ENCODE measurements at places on chromosomes 3 and 15.
A peak's percentile ranks its signal among the peaks of the same experiment; 100 is the strongest.

- no peak for DNase-seq
Observed at GRCh38 chr15:93985176-93985575, 246.2 kb upstream of the MCTP2 start.

GRCh38 chr3:46393554-46394434, 13.1 kb downstream of the CCR5AS start:
- no peak for DNase-seq

- DNase-seq, result no peak
Observed at GRCh38 chr3:71062952-71063772, 520.4 kb downstream of the FOXP1 start.

GRCh38 chr15:99343881-99344551, 92.7 kb downstream of the LRRC28 start:
- DNase-seq, result peak; percentile 54

GRCh38 chr15:92810418-92811138, 89.5 kb upstream of the CHD2 start:
- DNase-seq, result peak; percentile 13

- DNase-seq, result no peak
Observed at GRCh38 chr3:100032243-100032642, 82.1 kb downstream of the FILIP1L start.

DNA sequence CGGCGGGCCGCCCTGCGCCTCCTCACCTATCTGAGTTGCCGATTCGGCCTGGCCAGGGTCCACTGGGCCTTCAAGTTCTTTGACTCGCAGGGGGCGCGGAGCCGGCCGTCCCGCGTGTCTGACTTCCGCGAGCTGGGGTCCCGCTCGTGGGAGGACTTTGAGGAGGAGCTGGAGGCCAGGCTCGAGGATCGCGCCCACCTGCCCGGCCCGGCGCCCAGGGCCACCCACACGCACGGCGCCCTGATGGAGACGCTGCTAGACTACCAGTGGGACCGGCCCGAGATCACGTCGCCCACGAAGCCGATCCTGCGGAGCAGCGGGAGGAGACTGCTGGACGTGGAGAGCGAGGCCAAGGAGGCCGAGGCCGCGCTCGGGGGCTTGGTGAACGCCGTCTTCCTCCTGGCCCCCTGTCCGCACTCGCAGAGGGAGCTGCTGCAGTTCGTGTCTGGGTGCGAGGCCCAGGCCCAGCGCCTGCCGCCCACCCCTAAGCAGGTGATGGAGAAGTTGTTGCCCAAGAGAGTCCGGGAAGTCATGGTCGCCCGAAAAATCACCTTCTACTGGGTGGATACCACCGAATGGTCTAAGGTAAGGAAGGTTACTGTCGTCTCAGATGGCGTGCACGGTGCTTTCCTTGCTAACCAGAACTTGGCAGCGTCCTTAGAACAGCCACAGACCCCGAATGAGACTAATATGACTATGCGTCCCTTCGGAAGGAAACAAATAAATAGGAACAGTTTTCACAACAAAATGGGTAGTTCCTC, 567 bp downstream of the TICRR start:
- no peak for DNase-seq

GRCh38 chr3:143888166-143888565, 39.9 kb upstream of the SLC9A9 start:
- no peak for DNase-seq

DNA sequence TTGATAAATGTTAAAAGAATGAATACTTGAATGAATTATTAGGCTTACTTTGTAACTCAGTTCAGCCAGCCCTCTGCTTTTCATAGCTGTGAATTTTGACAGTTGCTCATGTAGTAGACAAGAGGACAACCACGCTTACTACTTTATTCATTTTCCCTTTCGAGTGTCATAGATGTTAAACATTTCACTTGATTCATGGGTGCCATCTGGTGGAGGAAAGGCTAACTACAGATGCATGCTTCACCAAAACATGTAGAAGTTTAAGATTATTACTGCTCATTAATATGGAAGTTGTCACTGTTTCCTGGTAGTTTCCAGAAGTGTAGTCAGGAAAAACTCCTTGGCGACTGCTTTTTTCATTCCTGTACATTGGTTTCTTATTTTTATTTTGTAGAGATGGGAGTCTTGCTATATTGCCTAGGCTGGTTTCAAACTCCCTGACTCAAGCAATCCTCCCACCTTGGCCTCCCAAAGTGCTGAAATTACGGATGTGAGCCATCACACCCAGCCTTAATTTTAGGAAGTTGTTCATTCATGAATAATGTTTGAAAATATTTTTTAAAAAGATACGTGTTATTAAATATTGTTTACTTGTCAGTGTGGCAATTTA, 163.2 kb downstream of the B3GALNT1 start:
- DNase-seq, result peak; percentile 72

DNA sequence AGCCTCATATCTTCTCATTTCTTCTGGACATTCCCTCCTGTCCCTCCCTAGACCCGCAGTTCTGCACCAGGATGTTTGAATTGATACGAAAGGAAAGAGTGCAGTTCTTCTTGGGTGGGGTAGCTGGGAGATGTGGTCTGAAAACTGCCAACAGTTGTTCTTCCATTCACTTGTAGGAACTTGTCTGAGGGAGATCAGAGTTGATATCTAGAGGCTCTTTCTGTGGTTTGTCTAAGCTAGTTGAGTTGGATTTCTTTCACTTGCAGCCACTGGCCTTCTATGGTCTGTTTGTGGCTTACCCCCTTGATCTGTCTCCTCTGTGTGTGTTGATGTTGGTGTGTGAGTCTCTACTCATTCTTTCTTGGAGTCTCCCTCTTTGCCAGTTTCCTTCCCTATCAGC, 42.5 kb upstream of the PIK3CB start:
- DNase-seq, result no peak

- no peak for DNase-seq
Observed at GRCh38 chr15:52101542-52102323, 10.8 kb downstream of the BCL2L10 start.

DNA sequence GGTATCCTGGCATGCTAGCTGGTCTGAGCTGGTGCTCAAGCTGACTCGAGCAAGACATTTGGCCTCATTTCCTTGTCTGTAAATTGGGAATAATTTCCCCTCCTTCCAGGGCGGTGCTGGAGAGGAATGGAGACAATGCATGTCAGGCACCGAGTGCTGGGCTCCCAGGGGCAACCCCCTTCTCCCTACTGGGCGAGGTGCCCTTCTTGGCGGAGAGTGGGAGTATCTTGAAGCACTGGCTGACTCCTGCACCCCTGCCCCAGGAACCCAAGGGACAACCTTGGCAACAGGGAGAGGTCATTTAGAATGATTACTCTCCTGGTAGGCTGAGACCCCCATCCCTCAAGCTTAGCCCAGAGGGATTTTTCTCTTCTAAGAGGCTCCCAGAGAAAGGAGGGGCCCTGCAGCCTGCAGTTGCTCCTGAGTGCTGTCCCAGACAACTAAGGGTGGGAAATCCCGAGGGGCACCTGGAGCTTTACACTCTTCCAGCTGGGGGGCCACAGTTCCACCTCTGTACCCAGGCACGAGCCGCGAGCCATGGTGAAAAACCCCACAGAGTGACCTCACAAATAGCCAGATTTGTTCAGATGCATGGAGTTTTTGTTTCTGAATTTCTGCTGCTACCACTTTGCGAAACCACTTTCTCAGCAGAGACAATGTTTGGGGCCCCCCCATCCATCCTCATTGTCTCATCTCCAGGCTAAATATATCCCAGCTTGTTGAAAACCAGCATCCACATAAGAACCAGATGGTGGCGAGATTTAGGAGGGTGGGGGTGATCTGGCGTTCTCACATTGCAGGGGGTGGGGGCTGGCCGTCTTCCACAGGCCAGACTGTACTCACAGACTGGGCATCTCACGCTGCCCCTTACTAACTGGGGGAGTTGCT, 44.8 kb downstream of the ABTB1 start:
- DNase-seq, result no peak

GRCh38 chr3:168470380-168470779, 374.7 kb upstream of the GOLIM4 start:
- no peak for DNase-seq

DNA sequence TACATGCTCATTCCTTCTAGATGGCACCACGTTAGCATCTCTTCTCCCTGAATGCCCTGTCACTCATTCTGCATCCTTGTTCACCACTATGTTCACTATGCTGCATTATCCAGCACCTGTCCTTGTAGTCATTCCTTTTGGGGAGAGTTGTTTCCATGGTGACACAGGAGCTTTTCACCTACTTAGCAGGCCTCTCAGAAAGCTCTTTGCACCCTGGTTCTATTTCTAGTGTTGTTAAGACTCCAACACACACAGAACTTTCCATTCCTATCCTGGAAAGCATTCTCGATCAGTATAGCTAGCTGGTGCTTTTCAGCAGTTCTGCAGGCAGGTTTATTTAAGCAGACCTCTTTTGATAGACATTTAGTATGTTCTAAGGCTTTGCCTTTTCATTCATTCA, 6.7 kb upstream of the RPL14 start:
- DNase-seq, result no peak

DNA sequence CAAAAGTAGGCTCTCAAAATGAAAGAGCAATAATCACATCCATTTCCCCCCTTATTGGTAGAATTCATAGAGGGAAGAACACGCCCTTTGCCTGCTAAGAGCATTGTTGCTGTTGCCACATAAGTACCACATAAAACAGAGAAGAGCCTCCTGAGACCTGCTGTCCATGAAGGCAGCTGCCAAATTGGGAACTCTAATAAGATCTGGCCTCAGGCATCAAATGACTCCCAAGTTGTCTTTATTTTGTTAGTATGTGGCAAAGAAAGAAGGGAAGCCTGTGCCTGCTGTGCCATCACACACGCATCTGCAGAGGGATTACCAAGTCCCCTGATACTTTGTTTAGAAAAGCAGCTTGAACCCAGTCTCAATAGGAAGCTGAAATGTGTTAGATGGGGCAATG, 23.9 kb downstream of the VGLL3 start:
- DNase-seq, result no peak

GRCh38 chr15:68375716-68376220, 56.2 kb downstream of the ITGA11 start:
- DNase-seq, result no peak

- DNase-seq, result no peak
Observed at GRCh38 chr15:34203305-34203704, 6.6 kb downstream of the KATNBL1 start.

DNA sequence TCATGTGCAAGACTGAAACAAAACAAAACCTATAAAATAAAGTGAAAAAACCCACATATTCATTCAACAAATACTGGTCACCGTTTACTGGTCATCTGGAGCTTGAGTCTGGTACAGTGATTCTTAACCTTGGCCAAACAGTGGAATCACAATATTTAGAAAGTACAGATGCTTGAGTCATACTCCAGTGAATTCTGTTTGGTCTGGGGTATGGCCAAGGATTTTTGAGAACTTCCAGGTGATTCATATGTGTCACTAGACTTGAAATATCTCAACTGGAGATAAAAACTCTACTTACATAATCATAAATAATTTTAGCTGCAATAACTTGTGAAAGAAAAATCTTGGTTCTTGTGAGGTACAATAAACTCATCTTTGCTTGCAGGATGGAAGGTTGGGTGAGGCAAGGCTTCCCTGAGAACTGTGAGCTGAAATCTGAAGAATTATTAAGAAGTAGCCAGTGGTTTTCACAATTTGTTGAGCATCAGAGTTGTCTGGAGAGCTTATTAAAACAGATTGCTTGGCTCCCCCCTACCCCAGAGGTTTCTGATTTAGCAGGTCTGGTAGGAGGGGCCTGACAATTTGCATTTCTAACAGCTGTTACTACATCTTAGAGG, 9.6 kb downstream of the NEK11 start:
- DNase-seq, result no peak

DNA sequence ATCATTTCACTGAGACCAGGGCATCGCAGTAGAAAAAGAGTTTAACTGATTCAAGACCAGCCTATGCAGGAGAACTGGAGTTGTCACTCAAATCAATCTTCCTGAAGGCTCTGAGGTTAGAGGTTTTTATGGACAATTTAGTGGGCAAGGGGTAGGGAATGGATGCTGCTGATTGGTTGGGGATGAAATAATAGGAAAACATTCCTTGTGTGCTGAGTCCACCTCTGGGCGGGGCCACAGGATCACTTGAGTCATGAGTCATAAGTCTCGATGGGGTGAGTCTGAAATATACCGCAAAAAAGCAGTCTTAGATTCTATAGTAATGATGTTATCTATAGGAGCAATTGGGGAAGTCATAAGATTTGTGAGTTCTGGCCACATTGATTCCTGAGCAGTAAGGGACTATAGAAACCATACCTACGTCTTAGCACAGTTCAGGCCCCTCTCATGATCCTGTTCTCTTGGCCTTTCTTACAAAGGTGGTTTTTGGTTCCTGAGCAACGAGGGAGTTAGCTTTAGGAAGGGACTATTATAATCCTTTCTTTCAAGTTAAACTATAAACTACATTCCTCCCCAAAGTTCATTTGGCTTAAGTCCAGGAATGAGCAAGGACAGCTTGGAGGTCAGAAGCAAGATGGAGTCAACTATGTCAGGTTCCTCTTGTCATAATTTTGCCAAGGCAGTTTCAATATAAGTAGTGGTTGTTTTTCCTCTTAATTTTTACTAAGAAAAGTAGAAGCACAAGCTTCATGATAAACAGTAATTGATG, 2.7 kb upstream of the OPA1 start:
- no peak for DNase-seq

DNA sequence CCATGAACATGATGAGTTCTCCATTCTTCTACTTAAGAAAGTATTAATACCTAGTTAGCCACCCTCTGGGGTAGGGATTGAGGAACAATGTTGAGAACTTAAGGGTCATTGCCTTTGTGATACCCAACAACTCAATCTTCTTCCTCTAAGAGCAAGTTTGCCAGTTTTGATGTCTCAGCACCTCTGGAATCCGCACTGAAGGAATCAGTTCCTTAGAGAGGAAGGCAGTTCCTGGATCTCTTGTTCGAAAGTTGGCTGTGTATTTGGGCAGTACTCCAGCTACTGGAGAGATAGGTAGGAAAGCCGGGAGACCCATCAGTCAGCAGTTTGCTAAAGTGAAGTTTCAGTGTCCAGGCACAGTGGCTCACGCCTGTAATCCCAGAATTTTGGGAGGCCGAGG, 35.6 kb upstream of the MTHFS start:
- no peak for DNase-seq

- DNase-seq, result no peak
Observed at GRCh38 chr15:31459400-31459748, 132.7 kb downstream of the KLF13 start.

DNA sequence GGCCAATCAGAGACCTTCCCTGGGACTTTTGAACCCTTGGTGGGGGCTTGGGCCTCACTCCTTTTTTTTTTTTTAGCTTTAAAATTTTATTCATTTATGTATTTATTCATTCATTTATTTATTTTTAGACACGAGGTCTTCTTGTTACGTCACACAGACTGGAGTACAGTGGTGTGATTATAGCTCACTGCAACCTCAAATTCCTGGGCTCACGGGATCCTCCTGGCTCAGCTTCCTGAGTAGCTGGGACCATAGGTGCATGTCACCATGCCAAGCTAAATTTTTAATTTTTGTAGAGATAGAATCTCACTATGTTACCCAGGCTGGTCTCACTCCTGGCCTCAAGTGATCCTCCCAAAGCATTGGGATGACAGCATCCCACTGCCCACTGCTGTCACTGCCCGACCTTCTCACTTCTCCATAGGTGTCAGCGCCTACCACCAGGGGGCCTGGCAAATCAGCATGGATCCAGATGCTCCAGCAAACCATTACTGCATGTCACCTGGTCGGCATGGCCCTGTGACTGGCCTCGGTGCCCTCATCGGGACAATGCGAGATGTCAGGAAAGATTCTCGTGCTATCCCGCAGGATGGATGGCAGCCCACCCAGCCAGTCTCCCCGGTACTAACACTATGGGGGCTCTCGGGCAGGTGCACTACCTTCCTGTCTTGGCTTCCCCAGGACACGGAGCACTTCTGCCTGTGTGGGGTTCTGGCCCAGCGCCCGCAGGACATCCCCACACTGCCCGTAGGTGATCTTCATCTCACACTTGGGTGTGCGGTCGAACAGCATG, 3.0 kb downstream of the MYL3 start:
- DNase-seq, result no peak

- no peak for DNase-seq
Observed at GRCh38 chr15:38255690-38256089, 3.1 kb downstream of the SPRED1 start.
